ENCODE measurements at places on chromosomes 7 and 10.

DNA sequence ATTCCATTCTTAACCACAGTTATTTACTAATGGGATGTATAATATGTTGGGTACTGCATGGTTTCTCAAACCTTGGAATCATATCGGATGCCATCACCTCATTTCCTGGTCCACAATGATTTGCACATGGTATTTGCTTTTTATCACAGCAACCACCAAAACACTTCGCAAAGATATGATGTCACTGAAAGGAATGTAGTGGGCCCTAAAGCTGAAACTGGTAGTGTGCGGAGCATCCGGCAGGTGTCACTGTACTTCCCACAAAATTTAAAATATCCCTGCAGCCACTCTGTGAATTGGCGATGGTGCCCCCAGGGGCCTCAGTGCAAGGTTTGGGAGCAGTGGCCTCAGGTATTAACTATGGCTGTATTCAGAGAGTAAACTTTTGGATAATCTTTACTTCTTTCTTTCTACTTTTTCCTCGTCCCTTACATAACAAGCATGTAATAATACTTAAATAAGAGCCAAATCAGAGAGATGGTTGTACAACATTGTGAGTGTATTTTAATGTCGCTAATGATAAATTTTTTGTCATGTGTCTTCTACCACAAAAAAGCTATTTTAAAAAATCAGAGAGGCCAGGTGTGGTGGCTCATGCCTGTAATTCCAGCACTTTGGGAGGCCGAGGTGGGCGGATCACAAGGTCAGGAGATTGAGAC, 66.2 kb downstream of the FAM241B start:
- no peak for DNase-seq

- DNase-seq = no peak
Observed at GRCh38 chr10:124602121-124602561, 140.5 kb downstream of the LHPP start.

DNA sequence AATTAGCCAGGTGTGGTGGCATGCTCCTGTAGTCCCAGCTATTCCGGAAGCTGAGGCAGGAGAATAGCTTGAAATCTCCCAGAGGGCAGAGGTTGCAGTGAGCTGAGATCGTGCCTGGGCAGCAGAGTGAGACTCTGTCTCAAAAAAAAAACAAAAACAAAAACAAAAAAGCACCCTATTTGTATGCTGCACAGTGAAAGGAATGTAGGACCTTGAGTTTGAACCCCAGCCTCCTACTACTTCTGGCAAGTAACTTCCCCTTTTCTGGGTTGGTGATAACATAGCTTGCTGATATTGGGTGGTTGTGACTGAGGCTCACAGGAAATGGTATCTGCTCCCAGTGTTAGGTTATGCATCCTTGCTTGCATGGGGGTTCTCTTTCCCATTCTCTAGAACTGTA, 205.3 kb downstream of the BUB3 start:
- no peak for DNase-seq

DNA sequence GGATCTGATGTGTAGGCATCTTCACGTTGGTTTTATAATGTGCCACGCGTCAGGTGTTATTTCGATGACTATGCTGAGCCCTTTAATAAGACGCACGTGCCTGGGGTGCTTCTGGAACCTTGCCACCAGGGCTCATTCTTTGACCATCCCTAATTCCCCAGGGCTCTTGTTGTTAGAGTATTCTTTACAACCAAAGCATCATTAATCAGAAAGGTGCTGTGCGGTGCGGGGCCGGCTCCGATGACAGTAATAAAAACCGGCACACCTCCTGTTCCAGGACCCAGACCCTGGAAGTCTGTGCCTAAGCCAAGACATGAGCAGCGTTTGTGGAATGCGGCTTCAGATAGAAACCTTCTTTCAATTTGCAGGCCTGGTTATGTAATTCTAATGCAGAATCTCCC, 58.4 kb downstream of the MGMT start:
- no peak for DNase-seq

DNA sequence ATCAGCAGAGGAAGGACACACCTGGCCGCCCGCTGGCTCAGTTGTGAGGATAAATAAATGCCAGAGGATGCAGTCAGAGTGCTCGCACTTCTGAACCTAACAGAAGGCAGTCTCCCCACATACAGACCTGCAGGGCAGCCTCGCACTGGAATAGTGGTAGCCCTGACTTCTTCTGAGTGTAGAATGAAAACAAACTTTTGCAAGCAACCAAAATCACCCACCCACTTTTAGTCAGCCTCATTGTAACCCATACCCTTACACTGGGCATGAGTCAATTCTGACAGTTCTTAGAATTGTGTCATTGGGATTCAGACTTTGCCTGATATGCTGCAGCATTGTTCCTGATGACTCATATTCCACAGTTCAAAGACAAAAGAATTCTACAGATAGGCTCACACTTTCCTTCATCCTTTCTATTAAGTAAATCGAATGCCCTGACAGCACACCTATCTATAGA, 167.0 kb upstream of the CDK1 start:
- peak; percentile 61 for DNase-seq

GRCh38 chr10:98339799-98340198, 71.8 kb upstream of the LOXL4 start:
- no peak for DNase-seq

GRCh38 chr7:99449326-99449725, 10.6 kb downstream of the CPSF4 start:
- DNase-seq = no peak

- DNase-seq = no peak
Observed at GRCh38 chr10:118904286-118904685, 125.2 kb upstream of the NANOS1 start.

GRCh38 chr7:50220273-50220672, 84.2 kb upstream of the IKZF1 start:
- DNase-seq = no peak

- DNase-seq = no peak
Observed at GRCh38 chr10:13525663-13526062, 3.2 kb downstream of the BEND7 start.

DNA sequence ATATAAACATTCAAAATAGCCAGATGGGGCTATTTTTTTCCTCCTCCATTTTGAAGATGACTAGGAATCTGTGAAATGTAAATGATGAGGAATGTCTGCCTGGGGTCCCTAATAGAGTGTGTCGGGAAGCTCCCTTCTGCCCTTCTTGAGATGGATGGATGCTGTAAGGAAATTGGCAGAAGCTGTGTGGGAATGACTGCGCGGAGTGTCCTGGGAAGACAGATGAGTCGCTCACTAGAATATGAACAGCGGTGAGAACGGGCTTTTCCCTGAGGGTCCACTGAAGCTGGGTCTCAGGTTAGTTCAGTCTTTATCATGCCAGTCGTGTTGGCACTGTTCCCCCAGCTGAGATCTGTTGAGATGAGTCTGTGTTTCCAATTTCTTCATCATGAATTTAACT, 75.1 kb upstream of the PLPP4 start:
- no peak for DNase-seq

DNA sequence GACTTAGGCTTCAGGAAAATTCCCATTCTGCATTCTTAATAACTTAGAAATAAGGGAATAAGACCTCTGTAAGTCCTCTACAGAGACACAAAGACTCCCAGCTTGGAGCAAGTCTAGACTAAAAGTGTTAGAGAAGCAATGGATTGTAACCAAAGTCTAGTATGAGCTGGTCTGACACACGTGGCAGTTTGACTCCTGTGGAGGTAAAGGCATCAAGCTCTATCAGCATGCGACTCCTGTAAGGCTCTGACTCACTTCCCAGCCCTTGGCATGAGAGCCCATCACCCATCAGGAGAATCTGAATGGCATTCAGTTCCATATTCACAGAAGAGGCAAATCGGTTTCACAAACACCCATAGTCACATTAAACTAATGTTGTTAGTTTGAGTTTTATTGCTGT, 4.4 kb upstream of the VSTM4 start:
- DNase-seq = no peak
